Breast epithelium (tissue), 4 donors: ENCODE measurements at places on chromosomes 2 and 18. TPM values are rescaled to one million over a fixed set of nuclear protein-coding genes. Genes with fewer than 3 reads are reported as not detected.

SGPP2 gene
- 0.32 TPM for total RNA-seq

GCKR gene
- 3.9 TPM for total RNA-seq

FAM136A gene
- 28.2 TPM for total RNA-seq

MAPK4 gene
- 0.64 TPM for total RNA-seq

HOXD10 gene
- total RNA-seq, result 1.6 TPM

CCBE1 gene
- total RNA-seq, result 3.5 TPM

ANXA4 gene
- 77.1 TPM for total RNA-seq

ALKAL2 gene
- 10.1 TPM for total RNA-seq

ST6GAL2 gene
- 2.8 TPM for total RNA-seq

OSGEPL1 gene
- 11.6 TPM for total RNA-seq

ATF2 gene
- total RNA-seq, result 61.0 TPM

C2orf78 gene
- not detected for total RNA-seq

ANKRD30BL gene
- total RNA-seq, result not detected

GAL3ST2 gene
- total RNA-seq, result not detected

GALNT5 gene
- total RNA-seq, result 1.6 TPM

SLC9A4 gene
- not detected for total RNA-seq

TMEM18 gene
- total RNA-seq, result 27.4 TPM

MEIS1 gene
- 37.0 TPM for total RNA-seq

PAIP2B gene
- total RNA-seq, result 13.0 TPM

BOLL gene
- total RNA-seq, result not detected

RTN4 gene
- total RNA-seq, result 188 TPM

ARL4C gene
- 61.0 TPM for total RNA-seq

HOXD9 gene
- total RNA-seq, result 2.8 TPM
